ENCODE measurements at places on chromosomes 3 and 15.

DNA sequence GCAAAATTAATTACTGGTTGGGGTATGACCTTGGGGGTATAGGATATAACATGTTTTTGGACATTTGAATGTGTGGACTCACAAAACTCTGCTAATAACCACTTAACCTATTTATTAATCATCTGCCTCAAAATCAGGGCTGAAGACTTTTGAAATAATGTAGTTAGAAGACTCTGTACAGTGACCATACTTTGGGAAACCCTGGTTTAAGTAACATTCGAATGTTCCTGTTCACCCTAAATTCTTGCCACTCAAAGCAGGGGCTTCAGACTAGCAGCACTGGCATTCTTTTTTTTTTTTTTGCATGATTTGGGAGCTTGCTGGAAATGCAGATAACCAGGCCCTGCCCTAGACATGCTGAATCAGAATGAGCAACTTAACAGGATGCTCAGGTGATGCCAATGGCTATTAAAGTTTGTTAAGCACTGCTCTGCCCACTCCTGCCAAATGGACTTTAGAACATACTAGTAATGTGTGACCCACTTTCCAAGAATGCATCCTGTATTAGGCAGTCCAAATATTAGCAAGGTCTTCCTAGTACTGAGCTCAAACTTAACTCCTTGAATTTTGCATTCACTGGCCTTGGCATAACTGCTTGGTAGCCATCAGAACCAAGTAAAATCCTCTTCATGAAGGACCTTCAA is 12.7 kb upstream of the ST3GAL6 start:
- no peak for DNase-seq

DNA sequence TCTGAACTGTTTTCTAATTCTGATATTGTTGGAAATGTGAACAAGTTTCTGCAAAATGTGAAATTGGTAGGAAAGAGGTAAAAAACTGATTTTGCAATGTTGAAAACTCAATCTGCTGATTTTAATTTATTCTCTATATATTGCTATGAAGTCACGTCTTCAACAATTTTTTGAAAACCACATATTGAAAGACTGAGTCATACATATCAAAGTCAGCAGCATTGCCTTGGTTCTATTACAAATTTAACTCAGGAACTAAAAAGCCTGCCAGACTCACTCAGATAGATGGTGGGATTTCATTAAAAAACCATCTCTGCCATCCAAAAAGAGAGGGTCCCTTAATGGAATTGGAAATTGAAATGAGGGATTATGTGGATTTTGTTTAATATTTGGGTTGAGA is 351.4 kb downstream of the CNTN3 start:
- no peak for DNase-seq

DNA sequence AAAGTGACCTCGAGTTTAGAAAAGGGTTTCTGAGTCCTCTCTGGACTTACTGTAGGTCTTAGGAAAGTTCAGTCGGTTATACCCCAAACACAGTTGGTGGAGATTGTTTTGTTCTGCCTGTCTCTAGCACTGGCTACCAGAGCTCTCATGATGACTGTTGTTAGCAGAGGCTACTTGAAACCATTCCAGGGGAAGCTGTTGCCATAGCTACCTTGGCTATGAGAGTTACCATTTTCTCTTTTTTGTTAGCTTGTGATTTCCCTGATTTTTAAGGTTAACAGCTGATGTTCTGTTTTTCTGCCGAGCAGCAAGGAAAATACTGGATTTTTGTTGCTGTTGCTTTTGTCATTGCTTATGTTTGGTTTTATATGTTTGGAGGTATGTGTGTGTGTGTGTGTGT is 26.7 kb downstream of the ABHD2 start:
- DNase-seq = no peak

DNA sequence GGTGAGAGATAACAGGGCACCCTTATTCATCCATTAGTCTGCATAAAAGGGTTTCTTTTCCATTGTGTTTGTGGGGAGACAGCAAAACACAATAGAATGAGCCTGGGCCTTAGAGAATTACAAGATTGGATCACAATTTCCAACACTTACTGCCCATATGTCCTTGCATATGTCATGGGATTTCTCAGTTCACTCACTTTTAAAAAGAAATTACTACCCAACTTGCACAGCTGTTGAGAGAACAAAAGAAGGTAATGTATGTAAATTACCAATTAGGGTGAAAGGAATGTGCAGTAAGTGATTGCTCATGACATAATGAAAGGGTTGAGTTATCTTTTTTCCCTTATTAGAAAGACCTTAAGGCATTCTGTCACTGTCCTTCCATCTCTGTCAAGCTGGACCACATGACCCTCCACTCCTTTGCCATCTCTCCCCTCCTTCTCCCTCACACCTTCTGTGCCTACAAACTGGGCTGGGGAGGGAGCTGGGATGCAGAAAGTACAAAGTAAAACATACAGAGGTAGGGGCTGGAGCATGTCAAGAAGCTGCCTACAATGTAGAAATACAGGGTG is 244.2 kb downstream of the ZMAT3 start:
- no peak for DNase-seq

DNA sequence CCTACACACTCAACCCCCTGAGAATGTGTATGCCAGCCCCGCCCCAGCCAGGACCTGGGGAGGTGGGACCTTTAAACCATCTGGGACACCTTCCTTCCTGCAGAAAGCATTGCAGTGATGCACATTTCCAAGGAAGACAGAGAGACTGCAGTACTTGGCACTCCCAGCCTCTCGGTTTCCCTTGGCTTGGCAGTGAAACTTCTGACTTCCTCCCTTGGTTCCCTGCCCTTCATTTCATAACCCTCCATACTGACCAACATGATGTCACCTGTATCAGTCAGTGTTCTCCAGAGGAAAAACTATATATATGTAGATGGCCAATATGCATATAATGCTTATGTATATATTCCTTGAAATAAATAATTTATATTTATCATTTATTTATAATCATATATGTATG is 103.2 kb downstream of the SST start:
- no peak for DNase-seq

GRCh38 chr15:91431041-91431715 is 331.1 kb downstream of the SV2B start:
- DNase-seq = no peak

- DNase-seq = no peak
Observed at GRCh38 chr3:197289726-197290125, 8.7 kb downstream of the DLG1 start.

DNA sequence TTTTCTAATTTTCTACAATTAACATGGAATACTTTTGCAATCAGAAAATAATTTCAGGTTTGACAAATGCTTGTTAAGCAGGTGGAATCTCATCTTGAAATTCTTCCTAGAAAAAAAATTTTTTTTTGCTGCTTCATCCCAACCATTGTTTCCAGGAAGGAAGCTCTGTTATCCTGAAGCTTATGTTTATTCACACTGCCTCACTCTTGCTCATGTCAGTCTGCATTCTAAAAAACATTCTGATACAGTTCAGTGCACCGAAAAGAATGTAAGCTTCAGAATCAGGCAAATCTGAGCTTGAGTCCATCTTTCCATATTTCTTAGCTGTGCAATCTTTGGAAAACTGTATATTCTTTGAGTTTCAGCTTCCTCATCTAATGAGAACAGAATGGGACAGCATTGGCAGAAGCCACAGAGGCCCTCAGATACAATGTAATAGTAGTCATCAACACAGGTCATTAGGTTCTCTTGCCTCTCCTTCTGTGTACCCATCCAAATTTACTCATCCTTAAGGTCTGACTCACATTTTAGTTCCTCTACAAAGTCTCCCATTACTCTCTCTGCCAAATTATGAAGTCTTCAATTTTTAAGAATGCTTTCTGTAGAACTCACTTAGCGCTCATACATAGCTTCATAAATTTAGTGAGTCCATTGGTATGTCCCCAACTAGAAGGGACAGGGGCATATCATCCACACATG is 881.8 kb upstream of the NR2F2 start:
- DNase-seq = no peak

GRCh38 chr15:36313736-36314280 is 265.6 kb upstream of the CDIN1 start:
- DNase-seq = no peak

DNA sequence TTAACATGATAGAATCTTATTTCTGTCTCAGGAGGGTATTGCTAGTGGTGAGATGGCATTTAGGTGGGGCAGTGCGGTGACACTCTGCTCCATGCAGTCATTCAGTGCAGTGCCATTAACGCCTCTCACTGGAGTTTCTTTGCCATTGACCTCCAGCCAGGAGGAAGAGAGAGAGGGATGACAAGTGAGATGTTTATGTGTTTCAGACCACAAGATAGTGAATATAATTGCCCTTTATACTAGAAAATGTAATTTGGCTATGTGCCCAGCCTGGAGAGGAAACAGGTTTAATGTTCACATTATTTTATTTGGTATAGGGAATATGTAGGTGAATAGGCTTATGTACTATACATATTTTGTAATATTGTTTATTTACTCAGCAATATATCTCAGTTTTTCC is 84.5 kb downstream of the ZIC1 start:
- DNase-seq = no peak

- no peak for DNase-seq
Observed at GRCh38 chr15:96020133-96020532, 310.4 kb upstream of the NR2F2 start.

DNA sequence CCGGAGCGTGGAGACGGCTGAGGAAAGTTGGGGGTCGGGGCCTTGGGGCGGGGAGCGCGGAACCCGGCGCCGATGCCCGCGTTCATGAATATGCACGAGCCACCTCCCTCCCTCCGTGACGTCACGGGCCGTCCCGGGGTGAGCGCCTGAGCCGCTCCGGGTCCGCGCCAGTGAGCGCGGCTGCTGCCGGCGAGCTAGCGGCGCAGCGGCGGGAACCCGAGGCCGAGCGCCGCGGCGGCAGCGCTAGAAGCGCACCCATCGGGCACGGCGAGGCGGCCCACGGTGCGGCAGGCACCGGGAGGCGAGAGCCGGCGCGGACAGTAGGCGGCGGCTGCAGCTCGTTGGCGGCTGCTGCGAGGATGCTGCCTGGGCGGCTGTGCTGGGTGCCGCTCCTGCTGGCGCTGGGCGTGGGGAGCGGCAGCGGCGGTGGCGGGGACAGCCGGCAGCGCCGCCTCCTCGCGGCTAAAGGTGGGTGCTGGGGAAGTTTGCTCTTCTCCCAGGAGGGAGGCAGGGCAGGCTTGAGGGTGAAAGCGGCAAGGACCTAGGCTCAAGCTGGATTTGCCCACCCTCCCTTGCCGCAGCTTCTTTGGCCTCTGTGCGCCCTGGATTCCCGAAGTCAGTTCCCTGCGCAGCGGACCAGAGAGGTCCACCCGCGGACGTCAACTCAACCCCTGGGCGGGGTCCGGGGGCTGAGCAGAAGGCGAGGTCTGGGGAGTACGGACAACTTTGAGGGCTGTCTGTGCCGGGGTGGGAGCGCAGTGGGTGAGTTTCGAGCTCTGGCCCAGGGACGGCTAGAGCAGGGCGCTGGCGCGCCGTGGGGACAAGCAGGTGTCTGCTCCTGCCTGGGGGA is at the start of gene CLSTN2:
Gene CLSTN2 (plus strand): TSS at position 170 of the 850 bp plus-strand sequence.
- DNase-seq = peak; percentile 82

GRCh38 chr15:32899126-32899596 is 181.4 kb downstream of the GREM1 start:
- DNase-seq = no peak

GRCh38 chr3:152910211-152910610 is 75.3 kb downstream of the P2RY1 start:
- DNase-seq = no peak

- peak; percentile 34 for DNase-seq
Observed at GRCh38 chr15:70048578-70049514, 48.9 kb downstream of the TLE3 start.

- no peak for DNase-seq
Observed at GRCh38 chr15:86327230-86327865, 247.7 kb downstream of the AGBL1 start.

DNA sequence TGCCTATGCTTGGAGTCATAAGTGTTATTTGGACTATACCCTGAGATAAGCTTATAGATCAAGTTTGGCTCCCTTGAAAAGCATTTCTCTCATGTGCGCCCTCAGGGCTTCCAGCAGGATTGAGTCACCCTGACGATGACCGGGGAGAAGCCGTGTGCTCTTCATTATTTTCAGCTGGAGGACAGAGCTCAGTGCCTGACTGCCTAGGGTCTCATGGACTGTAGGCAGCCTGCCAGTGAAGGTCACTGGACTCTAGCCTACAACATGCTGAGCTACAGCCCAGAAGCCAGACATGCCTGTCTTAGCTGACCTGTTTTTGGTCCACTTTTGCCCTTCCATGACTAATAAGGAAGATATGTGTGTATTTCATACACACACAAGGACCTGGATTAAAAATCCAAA is 31.6 kb upstream of the NUDT16 start:
- no peak for DNase-seq

DNA sequence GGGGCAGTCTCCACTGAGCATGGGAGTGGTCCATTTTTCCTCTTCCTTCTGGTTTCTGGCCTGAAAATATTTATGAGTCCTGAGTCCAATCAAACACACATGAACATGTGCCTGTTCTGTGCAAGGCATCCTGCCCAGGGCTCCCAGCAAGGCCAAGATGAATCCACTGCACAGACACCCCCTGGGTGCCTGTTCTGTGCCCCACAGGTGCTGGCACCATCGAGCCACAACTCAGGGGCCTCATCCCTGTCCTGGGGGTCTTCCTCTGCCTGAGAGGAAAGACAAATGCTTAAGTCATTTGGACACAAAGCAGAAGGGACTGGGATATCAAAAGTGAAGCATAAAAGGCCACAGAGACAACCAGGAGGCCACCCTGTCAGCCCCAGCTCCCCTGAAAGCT is 87.4 kb upstream of the IQSEC1 start:
- DNase-seq = no peak

DNA sequence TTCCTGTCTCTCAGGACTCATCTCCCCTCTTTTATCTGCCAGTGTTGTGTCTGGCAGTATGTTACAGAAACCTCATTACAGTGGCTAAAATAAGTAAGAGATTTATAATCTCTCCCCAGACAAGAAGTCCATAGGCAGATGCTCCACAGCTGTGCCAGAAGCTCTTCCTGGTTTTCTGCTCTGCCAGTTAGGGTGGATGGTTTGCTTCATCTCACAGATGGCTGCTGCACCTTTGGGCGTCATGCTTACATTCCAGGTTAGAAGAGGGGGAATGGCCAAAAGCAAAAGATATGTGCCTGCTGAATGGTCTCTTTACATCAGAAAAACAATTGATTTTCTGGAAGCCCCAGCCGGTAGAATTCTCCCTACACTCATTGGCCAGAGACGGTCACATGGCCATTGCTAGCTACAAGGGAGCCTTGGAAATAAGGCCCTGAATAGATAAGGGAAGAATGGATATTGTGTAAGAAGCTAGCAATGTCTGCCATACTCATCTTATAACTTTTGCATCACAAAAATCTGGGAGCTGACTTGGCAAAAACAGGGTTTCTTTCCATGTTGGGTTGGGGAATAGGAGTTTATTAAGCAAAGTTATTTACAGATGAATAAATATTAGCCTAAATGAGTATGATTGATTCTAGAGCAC is 91.1 kb downstream of the PDCD6IP start:
- DNase-seq = no peak

DNA sequence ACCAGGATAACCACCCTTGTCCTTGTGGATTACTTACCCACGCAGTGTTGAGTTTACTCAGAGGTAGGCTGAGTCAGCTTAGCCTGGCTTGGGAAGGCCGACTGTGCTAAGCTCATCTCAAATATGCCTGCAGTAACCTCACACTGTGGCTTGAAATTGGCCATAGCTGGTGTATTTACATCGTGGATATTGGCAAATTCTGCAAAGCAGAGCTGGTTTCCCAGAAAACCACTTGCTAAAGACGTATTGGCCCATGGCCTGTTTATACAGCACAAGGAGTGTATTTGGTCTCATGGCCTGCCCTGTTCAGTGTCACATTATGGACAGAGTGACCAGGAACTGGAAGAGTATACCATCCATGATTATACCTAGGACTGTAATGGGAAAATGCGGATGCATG is 170.5 kb upstream of the UBE3A start:
- no peak for DNase-seq

Data from sciatic nerve (tissue), 2 donors.